ENCODE measurements at places on chromosomes 4 and X. TPM values are rescaled to one million over a fixed set of nuclear protein-coding genes. Genes with fewer than 3 reads are reported as not detected.

GRCh38 chr4:109658871-109659410 lies 44.3 kb downstream of the CASP6 start:
- no peak for DNase-seq

- DNase-seq: no peak
Observed at GRCh38 chrX:68461576-68461975, 28.3 kb upstream of the OPHN1 start.

DNA sequence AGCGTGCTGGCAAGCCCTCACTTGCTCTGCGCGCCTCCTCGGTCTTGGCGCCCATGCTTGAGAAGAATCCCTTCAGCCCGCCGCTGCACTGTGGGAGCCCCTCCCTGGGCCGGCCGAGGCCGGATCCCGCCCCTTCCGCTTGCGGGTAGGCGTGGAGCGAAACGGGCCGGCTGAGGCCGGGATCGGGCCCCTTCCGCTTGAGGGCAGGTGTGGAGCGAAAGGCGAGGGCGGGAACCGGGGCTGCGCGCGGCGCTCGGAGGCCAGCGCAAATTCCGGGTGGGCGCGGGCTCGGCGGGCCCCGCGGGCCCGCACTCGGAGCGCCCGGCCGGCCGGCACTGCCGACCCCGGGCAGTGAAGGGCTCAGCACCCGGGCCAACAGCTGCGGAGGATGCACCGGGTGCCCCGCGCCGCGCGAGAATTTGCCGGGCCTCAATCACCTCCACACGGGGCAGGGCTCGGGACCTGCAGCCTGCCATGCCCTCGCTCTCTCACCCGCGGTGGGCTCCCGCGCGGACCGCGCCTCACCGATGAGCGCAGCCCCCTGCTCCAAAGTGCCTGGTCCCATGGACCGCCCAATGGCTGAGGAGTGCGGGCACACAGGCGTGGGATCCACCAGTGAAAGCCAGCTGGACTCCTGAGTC lies 58.1 kb upstream of the GBA3 start:
- no peak for DNase-seq

DNA sequence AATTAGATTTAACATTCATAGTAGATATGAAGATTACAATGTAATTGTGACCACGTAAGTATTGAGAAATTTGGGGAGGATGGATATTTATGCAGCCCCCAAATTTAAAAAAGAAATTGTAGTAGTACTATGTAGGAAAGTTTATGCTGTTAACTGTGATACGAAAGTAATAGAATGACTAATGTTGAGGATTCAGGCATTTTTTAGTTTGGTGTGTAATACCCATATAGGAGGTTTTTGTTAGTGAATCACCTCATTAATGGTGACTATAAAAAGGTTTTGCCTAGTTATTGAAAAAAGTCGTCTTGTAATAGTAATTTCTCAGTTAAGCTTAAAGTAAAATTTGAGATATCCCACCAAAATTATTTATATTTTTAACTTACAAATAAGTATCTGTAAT lies 67.2 kb downstream of the SMARCAD1 start:
- DNase-seq: peak; percentile 70

GRCh38 chrX:103361798-103362197 lies 5.5 kb downstream of the TCEAL9 start:
- no peak for DNase-seq

GRCh38 chr4:170875868-170876267 lies 786.1 kb upstream of the AADAT start:
- DNase-seq: no peak

DNA sequence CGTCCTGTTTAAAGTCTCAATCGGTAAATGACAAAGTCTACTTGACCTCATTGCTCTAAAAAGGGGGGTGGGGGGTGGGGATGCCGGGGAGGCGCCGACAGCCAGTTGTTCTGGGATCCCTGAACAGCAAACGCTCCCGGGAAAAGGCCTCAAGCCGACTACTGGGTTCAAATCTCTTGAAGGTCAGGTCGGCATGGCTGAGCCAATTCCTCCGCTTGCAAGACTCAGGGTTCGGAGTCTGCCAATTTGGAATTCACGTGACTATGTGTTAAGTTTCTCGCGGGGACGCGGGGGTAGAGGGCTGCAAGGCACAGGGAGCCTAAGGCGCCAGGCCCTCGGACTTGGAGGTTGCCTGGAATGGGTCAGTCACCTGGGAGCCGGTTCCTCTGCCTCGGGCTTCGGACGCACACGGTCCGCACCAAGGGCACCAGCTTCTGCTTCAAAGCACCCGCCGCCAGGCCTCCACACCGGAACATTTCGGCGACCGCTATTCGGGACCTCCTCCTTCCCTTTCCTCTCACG lies 399 bp downstream of the AIFM1 start:
- no peak for DNase-seq

Gene PABPC1L2B
- not detected for total RNA-seq

Gene GSX2
- not detected for total RNA-seq

Gene DOCK11
- 16.8 TPM for total RNA-seq

Measured in HFFc6 (cell line).